NB4 (cell line): ENCODE measurements at places on chromosomes 4 and X.
A peak's percentile ranks its signal among the peaks of the same experiment; 100 is the strongest.

DNA sequence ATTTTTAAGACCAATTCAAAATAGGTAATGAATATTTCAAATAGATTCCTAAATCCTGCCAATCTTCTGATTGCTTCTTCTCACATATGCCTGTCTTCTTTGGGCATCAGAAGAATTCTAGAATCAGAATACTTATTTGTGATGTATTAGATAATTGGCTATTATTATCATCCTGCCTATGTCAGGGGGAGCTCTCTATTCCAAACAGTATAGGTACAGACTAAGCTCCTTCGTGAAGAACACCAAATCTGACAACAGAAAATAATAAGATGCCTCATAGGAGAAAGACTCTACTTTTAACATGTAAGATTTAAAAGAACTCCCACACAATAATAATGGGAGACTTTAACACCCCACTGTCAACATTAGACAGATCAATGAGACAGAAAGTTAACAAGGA is at the start of gene IQCM:
IQCM (minus strand) TSS at position 101 of the 400 bp plus-strand sequence. CDS start 73,152 bp downstream, outside the sequence.
- DNase-seq = no peak

DNA sequence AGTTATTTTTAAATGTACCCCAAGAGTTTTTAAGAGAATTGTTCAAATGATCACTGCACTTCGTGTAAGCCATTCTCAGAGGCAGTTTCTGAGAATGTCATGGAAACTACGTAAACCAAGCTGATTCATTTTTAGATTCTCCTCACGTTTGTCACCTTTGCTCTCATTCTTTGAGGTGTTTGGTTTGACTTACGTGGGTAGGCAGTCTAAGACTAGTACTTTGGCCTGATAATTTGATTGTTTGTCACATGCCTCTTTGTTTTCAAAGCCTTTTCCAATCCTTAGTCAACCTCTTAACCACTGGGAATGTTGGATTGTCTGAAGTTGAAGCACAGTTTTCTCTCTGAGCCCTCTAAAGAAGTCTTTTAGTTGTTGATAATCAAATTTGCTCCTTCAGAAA is 10.5 kb downstream of the SEPTIN11 start:
- no peak for DNase-seq

GRCh38 chr4:37747772-37748330 is 61.7 kb upstream of the RELL1 start:
- DNase-seq = peak; percentile 68

- no peak for DNase-seq
Observed at GRCh38 chr4:183320211-183321059, at the start of gene CLDN22. Gene CLDN22 (minus strand): TSS chr4:183320276. CDS start chr4:183320218, 58 bp downstream.

DNA sequence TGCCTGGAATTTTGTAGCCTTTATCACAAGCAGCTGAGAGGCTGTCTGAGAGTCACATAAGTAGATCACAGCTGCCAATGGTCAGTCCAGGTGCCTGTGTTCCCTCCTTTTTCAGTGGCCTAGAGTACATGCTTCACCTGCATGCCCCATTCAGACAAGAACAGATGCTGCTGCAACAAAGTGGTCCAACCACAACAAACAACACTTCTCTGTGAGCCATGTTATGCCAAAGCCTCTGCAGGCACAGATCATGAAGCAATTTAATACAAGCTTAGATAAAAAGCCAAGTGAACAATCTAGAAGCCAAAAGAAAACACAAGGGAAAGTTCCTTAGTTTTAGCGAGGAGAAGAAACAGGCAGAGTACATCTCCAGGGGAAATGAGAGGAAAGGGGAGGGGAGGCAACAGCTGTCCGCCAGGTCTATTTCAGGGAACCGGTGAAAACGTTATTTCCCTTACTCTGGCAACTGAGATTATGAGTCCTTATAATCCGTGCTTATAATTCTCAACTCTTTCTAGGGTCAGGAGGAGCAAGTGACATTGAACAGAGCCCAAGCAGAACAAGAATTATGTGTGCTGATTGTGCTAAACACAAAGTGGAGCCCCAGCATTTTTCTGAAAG is 92.6 kb downstream of the TSPAN5 start:
- no peak for DNase-seq

DNA sequence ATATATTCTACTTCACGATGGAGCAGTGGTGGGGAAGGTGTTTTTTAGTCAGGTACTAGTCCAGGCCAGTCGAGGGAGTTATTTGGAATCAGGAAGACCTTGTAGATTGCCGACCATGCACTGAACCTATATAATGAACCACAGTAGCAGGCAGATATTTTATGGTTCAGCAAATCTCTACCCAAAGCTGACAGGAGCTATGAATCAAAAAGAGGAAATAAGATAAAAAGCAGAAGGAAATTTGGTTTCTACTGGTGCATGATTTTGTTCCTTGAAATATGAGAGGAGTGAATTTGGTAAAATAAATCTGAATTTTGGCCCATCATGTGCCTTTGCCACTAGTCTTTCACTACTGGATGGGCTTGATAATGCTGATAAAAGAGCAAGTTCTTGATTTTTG is 924.3 kb upstream of the DIAPH2 start:
- DNase-seq = peak; percentile 1

- DNase-seq = peak; percentile 19
Observed at GRCh38 chr4:122827879-122828601, 1.4 kb downstream of the FGF2 start.

DNA sequence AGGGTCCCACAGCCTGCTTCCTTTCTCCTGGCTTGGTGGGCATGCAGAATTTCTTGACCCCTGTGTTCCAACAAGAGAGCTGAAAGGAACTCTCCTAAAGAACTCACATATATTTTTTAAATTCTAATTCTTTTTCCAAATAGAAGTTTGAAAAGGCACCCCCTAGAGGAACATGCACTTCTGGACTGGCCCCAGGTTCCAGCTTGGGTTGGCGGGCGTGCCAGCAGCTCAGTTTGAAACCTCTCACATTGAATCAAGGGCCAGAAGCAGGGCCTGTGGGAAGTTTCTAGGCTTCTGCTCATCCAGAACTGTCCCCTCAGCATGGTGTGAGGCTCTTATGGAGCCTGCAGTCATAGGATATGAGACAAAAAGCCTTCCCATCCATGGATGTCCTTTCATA is 132.6 kb downstream of the ATG4A start:
- DNase-seq = no peak
